ENCODE measurements at places on chromosomes 11 and 22.

- no peak for DNase-seq
These were observed 30.3 kb upstream of the MYEOV start for GRCh38 chr11:69263736-69264052.

GRCh38 chr22:39718921-39719475 lies 148.4 kb downstream of the CACNA1I start:
- no peak for DNase-seq

DNA sequence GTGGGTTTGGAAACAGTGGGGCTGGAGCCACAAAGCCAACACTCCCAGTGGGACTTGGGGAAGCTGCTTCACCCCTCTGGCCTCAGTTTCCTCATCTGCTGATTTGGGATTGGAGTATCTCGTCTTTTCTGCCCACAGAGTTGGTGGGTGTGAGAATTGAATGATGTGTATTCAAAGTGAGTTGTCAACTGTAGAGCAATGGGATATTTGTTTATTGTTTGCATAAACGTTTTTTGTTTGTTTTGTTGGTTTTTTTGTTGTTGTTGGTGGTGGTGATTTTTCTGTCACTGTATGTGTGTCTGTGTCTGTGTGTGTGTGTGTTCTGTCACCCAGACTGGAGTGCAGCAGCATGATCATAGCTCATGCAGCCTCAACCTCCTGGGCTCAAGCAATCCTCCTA lies 542.0 kb downstream of the MIAT start:
- no peak for DNase-seq

DNA sequence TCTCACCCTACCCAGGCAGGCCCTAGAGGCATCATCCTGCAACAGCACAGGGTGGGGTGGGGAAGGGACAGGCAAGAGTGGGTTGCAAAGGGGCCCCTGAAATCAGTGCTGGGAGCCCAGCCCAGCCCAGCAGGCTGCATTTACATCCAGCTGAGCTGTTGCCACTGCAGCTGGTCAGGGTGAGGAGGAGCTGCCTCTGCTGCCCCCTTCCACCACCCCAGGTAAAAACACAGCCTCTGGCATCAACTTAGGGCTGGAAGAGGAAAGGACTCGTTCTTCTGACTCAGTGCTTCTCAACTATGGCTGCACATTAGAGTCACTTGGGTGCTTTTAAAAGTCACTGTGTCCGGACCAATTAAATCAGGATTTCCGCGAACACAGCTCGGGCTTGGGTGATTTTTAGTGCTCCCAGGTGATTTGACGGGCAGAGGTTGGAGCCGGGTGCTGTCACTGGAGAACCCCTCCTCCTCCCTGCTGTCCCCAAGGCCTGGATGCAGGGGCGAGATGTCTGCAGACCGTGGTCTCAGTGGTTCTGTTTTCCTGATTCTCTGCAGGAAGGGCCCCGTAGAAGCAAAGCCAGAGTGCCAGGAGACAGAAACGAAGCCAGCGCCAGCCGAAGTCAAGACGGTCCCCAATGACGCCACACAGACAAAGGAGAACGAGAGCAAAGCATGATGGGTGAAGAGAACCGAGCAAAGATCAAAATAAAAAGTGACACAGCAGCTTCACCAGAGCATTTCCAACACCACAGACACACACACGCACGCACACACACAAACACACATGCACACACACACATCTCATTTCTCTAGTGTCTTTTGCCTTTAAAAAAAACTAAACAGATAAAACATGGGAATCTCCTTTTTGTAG lies 39.4 kb upstream of the TTC12 start:
- peak; percentile 20 for DNase-seq

GRCh38 chr11:23727794-23728193 lies 769.1 kb upstream of the LUZP2 start:
- no peak for DNase-seq

GRCh38 chr11:19499999-19500398 lies 212.6 kb upstream of the NAV2 start:
- DNase-seq, result no peak

DNA sequence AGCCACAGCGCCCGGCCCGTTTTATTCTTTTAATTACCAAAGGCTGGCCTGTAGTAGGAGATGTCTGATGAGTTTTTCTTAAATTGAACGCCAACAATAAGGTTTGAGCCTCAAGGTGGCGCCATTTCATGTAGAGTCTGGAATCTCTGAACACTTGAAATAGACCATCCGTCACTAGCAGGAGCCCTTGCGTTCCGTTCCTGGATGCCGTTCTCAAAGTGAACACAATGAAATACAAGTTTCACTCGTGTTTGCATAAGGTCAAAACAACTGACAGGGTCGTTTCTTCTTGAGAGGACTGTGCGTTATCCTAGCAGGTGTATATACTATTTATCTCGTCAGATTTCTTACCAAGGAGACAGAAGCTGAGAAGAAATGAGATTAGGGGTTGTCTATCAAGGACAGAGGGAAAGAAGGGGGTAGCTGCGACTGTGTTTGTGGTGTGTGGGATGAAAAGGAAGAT lies 18.7 kb upstream of the SCGB1D1 start:
- DNase-seq, result peak; percentile 84

DNA sequence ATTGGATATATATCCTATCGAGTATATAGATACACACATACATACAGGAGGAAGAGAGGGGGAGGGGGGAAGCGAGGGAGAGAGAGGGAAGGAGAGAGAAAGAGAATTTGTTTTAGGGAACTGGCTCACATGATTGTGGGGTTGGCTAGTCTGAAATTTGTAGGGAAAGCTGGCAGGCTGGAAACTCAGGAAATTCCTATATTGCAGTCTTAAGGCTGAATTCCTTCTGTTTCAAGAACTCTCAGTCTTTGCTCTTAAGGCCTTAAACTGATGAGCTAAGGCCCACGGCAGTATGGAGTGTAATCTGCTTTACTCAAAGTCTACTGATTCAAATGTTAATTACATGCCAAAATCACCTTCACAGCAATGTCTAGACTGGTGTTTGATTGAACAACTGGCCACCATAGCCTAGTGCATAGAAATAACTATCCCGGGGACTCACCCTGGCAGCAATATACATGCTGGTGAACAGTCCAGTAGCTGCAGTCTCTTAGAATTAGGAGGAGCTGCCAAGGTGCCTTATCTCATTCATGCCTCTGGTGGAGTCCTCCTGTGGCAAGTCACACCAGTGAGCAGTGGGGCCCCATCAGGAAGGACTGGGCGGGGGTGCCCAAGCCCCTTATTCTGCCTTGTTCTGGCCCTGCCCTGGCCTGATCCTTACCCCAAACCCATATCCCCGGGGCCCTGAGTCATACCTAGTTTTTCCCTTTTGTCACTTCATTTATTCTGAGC lies 59.7 kb upstream of the AMPD3 start:
- no peak for DNase-seq

DNA sequence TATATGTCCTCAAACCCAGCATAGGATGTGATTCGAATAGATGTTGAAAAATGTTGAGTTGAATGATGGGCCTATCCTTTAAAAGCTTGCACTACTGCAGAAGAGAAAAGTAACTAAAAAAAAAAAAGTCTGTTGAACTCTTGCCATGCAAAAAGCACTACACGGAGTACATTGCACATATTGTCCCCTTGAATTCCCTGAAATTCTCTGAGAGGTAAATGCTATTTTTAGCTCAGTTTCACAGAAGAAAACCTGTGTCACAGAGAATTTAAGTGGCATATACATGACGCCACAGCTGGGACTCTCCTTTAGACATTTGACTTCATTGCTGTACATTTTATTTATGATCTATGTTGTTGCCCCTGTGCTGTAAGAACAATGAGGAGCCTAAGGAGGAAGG lies 583.8 kb downstream of the SOX6 start:
- DNase-seq, result no peak

DNA sequence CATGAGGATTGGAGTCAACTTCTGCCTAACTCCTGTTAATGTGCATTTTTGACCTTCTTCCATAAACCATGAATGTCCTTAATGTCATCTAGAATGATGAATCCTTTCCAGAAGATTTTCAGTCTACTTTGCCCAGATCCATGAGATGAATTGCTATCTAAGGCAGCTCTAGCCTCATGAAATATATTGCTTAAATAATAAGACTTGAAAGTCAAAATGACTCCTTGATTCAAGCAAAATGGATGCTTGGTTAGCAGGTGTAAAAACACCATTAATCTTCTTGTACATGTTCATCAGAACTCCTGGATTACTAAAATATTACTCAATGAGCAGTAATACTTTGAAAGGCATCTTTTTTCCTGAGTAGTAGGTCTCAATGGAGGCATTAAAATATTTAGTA lies 238.5 kb upstream of the ZC3H12C start:
- no peak for DNase-seq

GRCh38 chr11:113806406-113806805 lies 26.8 kb downstream of the CLDN25 start:
- peak; percentile 30 for DNase-seq

- peak; percentile 91 for DNase-seq
These were observed 393.5 kb downstream of the BUD13 start for GRCh38 chr11:116379185-116379828.

GRCh38 chr11:111627591-111627990 lies 25.3 kb downstream of the SIK2 start:
- no peak for DNase-seq

- DNase-seq, result peak; percentile 28
These were observed 125.2 kb upstream of the SYT13 start for GRCh38 chr11:45411228-45411946.

DNA sequence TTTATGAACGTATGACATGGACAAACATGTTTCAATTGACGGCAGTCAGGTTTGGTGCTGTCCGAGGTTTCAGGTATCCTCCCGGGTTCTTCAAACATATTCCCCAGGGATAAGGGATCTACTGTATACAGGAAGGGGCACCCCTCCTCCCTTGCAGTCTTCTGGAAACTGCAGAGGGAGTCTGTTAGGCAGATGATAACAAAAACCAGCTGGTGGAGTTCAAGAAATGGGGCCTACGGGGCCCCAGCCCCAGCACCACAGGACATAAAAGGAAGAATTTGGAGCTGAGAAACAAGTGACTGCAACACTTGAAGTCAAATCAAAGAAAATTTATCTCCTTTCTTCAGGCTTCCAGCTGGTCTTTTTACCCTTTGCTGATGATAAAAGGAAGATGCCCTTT lies 32.1 kb downstream of the SNU13 start:
- no peak for DNase-seq

- no peak for DNase-seq
These were observed 108.4 kb downstream of the FDX1 start for GRCh38 chr11:110538154-110538553.

- DNase-seq, result no peak
These were observed 12.8 kb downstream of the TTLL12 start for GRCh38 chr22:43173976-43174720.

GRCh38 chr11:12764187-12764914 lies 90.1 kb downstream of the TEAD1 start:
- no peak for DNase-seq

- DNase-seq, result no peak
These were observed 41.8 kb downstream of the LIF start for GRCh38 chr22:30204742-30205111.

DNA sequence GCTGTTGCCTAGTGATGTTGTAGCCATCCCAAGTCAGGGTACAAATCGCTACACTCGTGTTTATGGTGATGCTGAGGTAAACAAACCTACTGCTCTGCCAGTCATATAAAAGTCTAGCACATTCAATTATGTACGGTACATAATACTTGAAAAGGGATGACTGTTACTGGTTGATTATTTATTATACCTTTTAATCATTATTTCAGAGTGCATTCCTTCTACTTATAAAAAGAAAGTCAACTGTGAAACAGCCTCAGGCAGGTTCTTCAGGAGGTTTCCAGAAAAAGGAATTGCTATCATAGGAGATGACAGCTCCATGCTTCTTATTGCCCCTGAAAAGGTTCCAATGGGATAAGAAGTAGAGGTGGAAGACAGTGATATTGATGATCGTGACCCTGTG lies 652.5 kb upstream of the KIRREL3 start:
- DNase-seq, result no peak

GRCh38 chr11:134482865-134483264 lies 70.8 kb upstream of the B3GAT1 start:
- DNase-seq, result no peak

DNA sequence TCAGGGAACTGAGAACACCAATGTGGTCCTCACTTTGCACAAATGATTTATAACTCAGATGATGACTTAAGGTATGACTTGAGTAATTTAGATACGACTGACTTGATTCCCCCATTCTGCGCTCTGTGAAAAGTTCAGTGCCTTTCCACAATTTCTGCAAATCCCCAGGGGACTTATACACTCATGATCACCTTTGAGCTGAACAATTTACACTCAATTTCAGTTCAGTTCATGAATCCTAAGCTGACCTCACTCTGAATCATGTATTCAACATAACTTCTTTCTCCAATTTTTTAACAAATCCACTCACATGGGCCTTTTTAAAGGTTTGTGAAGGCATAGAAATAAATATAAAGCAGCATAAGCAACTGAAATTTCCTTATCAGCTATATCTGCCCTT lies 274.2 kb downstream of the FAM76B start:
- no peak for DNase-seq

- DNase-seq, result no peak
These were observed 82.4 kb downstream of the MED15 start for GRCh38 chr22:20589614-20590476.

DNA sequence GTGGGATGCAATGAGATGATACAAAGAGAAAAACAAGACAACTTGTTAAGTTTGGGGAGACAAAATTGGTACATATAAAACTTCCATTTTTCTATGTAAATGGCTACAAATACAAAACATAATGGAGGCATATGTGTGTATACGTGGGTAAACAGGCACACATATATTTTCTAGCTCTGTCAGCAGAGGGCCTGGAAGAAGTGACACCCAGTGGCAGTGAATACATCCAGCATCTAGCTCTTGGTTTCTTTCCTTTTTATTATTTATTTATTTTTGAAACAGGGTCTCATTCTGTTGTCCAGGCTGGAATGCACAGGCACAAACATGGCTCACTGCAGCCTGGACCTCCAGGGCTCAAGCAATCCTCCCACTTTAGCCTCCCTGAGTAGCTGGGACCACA lies 5.0 kb upstream of the RASL10A start:
- no peak for DNase-seq

- peak; percentile 12 for DNase-seq
These were observed 932 bp downstream of the IRAG1 start for GRCh38 chr11:10692531-10693115.

DNA sequence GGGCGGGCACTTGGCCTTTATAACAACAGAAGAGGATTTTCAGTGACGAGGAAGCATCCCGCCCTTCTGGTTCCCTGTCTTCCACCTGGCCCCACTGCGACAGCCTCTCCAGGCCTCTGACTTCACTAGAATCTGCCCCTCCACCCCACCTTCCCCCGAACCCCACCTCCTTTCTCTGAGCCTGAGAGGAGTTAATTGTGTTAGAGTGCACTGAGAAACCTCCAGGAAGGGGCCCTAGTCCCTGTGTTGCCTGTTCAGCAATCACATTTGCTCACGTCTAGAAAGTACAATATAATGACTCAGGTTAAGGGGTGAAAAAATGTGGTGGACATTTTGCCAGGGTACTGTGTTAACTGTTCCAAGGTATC lies 38.8 kb downstream of the PTPRJ start:
- DNase-seq, result no peak

All from nephron progenitor cell (in vitro differentiated cells).